Osteoblast (primary cell): ENCODE measurements at places on chromosomes 3 and 15. TPM values are rescaled to one million over a fixed set of nuclear protein-coding genes. Genes with fewer than 3 reads are reported as not detected.

DNA sequence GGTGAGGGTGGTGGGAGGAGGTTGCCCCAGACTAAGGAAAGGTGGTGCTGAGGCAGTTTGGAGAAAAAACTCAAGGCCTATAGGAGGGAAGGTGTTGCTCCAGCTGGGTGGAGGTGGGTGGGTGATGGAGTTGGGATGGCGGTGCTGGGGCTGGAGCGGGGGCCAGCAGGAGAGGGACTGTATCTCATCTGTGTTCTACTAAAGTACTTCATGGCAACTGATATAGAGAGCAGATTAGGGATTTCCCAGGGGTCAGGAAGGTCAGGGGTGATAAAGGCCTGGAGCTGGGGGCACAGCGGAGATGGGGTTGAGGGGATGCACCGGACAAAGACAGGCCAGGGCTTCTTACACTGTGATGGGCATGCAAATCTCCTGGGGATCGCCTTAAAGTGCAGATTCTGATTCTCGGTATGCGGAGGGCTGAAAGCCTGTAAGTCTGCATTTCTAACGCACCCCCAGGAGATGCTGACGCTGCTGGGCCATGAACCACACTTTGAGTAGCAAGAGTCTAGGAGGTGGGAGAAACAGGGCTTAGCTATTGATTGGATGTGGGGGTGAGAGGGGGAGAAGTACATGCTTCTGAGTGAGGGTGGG, 4.2 kb downstream of the KLHL40 start:
- H3K4me1 ChIP-seq, result no peaks in the 10 kb centered on the region
- peaks cover 31% of the 10 kb centered on the region for H3K27me3 ChIP-seq
- H3K36me3 ChIP-seq, result no peaks in the 10 kb centered on the region
- DNase-seq, result peak; percentile 23

DNA sequence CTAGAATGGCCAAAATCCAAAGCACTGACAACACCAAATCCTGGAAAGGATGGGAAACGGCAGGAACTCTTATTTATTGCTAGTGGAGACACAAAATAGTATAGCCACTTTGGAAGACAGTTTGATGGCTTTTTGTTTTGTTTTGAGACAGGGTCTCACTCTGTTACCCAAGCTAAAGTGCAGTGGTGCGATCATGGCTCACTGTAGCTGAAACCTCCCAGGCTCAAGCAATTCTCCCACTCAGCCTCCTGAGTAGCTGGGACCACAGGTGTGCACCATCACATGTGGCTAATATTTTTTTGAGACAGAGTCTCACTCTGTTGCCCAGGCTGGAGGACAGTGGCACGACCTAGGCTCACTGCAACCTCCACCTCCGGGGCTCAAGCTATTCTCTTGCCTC, 27.3 kb upstream of the GPR160 start:
- no peaks in the 10 kb centered on the region for H3K4me1 ChIP-seq
- H3K36me3 ChIP-seq, result no peaks in the 10 kb centered on the region
- no peaks in the 10 kb centered on the region for H3K27me3 ChIP-seq
- no peak overlapping the region for H3K27ac ChIP-seq
- no peak overlapping the region for H3K4me3 ChIP-seq

GRCh38 chr15:73908822-73909122, 17.5 kb upstream of the LOXL1 start:
- H3K27ac ChIP-seq, result no peak overlapping the region
- H3K27me3 ChIP-seq, result no peaks in the 10 kb centered on the region
- H3K4me1 ChIP-seq, result peaks cover 9% of the 10 kb centered on the region
- no peak for DNase-seq
- no peak overlapping the region for H3K4me3 ChIP-seq

DNA sequence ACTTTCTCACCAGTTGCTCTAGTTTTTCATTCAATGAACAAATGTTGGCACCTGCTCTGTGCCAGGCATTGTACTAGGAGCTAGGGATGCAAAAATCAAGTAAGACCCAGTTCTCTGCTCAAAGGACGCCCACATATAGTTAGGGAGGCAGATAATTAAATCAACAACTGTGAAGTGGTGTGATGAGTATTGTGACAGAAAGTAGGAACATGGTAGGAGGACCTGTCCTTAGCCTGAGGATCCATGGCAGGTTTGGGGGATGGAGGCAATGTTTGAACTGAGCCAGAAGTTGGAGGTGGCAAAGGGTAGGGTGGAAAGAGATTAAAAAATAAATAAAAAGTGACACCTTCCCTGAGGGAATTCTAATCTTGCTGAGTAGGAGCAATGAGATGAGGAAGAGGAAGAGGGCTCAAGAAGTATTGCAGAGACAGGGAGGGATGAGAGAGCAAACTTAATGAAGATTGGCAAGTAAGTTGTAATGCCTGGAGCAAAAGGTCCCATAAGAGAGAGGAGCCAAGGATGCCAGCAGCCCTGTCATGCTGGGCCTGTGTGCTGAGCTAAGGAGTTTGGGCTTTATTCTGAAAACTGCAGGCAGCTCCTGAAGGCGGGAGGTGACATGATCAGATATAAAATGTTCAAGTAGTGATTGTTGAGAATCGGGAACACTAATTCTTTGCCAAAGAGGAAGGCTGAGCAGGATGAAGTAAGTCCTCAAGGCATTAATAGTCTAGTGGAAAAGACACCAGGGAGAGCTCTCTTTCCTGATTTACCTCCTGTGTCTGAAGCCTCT, 184.3 kb upstream of the PPP2R3A start:
- no peak overlapping the region for H3K4me3 ChIP-seq
- H3K4me1 ChIP-seq, result no peaks in the 10 kb centered on the region
- no peaks in the 10 kb centered on the region for H3K27me3 ChIP-seq
- H3K27ac ChIP-seq, result no peak overlapping the region

- no peak overlapping the region for H3K4me3 ChIP-seq
- no peak overlapping the region for H3K27ac ChIP-seq
- H3K36me3 ChIP-seq, result peaks cover 24% of the 10 kb centered on the region
- peak; percentile 58 for DNase-seq
- H3K4me1 ChIP-seq, result peaks cover 11% of the 10 kb centered on the region
Measured at GRCh38 chr3:15303728-15304127, 28.7 kb downstream of the SH3BP5 start.

CCDC50 gene
- total RNA-seq, result 74.8 and 78.2 TPM in 2 replicates

SEMA7A gene
- 30.4 and 36.2 TPM in 2 replicates for total RNA-seq
